ENCODE measurements at places on chromosomes 7 and 10. TPM values are rescaled to one million over a fixed set of nuclear protein-coding genes. Genes with fewer than 3 reads are reported as not detected.
A peak's percentile ranks its signal among the peaks of the same experiment; 100 is the strongest.

DNA sequence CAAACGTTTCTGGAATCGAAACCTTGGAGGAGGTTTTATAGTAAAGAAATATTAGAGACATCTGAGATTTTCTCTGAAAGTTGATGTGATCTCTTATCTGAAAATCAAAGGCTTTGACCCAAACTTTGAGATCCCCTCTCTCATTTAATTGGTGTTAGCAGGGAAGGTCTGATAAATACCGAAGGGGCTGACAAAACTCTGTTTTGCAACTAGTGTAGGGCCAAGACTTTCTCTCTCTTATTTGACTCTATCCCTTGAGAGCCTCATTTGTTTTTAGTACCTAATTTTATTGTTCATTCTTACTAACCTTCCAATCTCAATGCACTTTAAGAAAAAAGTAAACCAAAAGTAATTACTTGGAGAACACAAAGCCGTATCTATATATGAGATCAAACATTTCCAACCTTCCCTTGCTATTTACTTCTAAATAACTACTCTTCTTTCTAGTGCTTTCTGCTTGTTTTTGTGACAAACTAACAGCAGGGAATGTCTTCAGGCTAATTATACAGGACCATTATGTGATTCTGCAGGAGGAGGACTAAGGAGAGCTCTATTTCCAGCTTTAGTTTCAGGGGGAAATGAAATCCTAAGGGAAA lies 33.4 kb upstream of the NPVF start:
- no peaks in the 10 kb centered on the region for H3K36me3 ChIP-seq
- H3K4me1 ChIP-seq = peaks cover 16% of the 10 kb centered on the region
- no peak overlapping the region for H3K27ac ChIP-seq

- peak overlapping the region; percentile 4 for H3K27ac ChIP-seq
- no peaks in the 10 kb centered on the region for H3K36me3 ChIP-seq
Measured at GRCh38 chr7:129341212-129341611, 93.0 kb upstream of the STRIP2 start.

DNA sequence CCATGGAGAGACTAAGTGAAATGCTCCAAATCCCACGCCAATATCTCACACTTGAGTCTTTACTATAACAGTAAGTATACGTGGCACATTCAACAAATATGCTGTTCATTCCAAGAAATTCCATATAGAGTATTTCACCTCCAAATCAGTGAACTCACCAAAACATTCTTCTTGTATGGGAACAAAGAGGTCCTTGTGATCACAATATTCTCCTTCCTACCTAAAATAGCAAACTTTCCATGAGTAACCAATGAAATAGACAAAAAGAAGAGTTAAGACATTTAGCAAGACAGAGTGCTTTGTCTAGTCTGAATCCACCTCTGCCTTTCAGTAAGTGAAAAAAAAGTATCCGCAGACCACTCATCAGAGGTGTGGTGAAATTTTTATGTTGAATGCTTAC lies 77.3 kb upstream of the NXPH1 start:
- no peak for DNase-seq
- peaks cover 2% of the 10 kb centered on the region for H3K27me3 ChIP-seq
- H3K4me1 ChIP-seq = no peaks in the 10 kb centered on the region
- H3K27ac ChIP-seq = no peak overlapping the region
- no peak overlapping the region for H3K4me3 ChIP-seq
- no peaks in the 10 kb centered on the region for H3K36me3 ChIP-seq

- DNase-seq = no peak
- H3K27me3 ChIP-seq = peaks cover 18% of the 10 kb centered on the region
- no peak overlapping the region for H3K4me3 ChIP-seq
- H3K36me3 ChIP-seq = no peaks in the 10 kb centered on the region
- no peak overlapping the region for H3K27ac ChIP-seq
- no peaks in the 10 kb centered on the region for H3K4me1 ChIP-seq
Measured at GRCh38 chr10:14016931-14017333, 313.8 kb downstream of the FRMD4A start.

- peaks cover 4% of the 10 kb centered on the region for H3K36me3 ChIP-seq
- H3K4me1 ChIP-seq = peaks cover 51% of the 10 kb centered on the region
- H3K27ac ChIP-seq = peak overlapping the region; percentile 55
- peak overlapping the region; percentile 78 for H3K4me3 ChIP-seq
Measured at GRCh38 chr10:12588091-12588860, 238.9 kb downstream of the CAMK1D start.

The HOXA7 gene
- 1.0 TPM for polyA plus RNA-seq
